ENCODE measurements at places on chromosomes 6 and 20.

GRCh38 chr20:7585126-7585679 lies 355.1 kb downstream of the HAO1 start:
- DNase-seq, result no peak

DNA sequence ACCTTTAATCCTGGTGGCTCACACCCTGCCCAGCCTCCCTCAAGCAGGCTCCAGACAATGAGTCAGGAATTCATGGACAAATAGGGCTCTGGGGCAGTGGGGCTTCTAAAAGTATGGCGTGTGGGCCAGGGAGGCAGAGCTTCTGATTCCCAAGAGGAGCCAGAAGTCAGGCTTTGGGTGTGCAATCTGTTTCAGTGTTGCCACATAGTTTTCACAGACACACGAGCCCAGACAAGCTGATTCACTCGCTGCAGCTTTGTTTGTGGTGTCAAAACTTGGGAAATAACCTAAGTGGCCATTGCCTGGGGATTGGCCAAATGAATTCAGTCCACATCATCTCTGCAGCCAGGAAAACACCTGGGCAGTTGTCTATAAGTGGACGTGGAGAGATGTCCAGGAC lies 9.2 kb downstream of the PEDS1 start:
- no peak for DNase-seq

GRCh38 chr6:128932061-128932460 lies 49.1 kb downstream of the LAMA2 start:
- no peak for DNase-seq

- no peak for DNase-seq
Observed at GRCh38 chr6:167751579-167752115, 75.1 kb upstream of the AFDN start.

DNA sequence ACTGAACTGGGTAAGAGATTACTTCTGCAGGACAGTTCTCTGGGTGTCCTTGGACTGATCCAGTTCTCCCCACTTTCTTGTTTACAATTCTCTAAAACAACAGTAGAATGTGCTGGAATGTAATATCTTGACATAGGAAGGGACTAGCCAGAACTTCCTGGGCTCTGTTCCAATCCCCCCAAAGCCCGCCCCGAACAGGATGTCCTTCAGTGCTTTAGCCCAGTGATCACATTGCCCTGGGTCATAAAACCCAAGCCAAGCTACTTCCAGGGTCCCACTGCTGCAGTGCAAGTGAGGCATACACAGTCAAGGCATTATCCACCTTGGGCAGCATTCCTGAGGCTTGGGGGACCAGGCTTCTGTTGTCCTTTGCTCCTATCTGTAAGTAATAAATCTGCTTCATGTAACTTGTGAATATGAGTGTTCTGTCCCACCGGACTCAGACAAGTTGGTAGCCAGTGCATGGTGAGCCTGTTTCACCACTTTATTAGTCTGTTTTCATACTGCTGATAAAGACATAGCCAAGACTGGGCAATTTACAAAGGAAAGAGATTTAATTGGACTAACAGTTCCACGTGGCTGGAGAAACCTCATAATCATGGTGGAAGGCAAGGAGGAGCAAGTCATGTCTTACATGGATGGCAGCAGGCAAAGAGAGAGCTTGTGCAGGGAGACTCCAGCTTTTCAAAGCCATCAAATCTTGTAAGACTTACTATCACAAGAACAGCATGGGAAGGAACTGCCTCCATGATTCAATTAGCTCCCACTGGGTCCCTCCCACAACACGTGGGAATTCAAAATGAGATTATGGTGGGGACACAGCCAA lies 23.5 kb downstream of the FITM2 start:
- no peak for DNase-seq

DNA sequence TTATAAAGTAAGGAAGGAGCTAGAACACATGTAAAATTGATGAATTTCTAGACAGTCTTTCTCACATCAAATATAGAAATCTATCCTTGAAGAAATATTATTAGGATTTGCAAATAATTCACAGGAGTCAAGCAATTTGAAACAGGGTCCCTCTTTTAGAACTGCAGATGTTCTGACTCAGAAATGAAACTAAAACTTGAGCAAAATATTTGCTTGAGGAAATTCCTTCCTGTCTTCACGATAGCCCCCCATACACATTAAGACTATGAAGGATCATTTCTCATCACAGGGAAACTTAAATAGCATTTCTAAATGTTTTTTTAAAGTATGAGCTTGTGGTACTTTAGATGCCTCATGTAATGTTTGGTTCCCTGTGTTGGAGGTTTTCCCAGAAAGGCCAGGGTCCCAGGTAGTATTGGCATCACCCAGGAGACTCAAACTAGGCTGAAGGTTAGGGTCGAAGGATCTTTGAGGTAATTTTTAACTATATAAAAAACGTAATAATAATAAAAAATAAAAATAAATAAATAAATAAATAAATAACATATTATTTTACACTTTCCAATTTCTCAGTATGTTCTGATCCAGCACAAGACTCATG lies 144.0 kb upstream of the TBX18 start:
- no peak for DNase-seq

DNA sequence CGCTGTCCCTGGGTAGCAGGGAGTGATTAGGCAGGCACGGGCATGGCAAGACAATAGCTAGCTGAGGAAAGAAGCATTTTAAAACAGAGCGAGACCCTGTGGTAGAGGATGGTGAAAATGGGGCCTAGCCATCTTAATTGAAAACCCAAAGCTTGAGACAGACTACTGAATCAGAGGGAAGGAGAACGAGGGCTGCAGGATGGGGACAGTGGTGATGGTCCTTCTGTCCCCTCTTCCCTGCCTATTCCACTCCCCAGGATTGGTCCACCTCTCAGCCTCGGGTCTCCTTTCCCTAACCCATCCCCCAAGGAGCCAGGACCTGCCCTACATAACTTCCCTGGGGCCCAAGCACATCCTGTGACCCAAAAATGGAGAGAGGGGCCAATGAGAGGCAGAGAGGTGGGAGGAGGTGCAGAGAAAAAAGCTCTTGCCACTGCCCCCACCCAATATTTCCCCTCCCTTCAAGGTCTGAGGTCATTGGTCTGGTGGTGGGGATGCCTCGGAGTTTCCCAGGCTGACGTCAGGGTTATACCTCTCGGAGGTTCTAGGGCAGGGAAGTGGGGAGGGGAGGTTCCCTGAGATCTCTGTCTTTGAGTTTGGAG lies 884 bp upstream of the CUTA start:
- DNase-seq, result no peak

DNA sequence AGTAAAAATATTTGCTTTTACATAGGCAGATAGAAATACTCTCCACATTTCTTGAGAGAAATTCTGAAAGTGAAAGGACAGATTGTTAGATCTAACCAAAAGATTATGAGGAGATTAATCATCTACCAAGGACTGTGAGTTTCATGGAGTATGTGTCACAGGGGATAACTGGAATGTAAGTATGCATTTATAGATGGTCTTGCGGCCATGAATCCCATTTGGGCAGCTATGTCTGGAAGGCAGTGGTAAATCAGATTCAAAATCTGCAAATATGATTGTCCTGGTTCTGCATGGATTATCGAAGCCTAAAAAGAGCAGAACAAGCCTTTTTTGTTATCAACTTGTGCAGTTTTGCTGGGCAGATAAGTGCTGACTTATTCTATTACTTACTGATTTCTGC lies 293.8 kb downstream of the RFPL4B start:
- DNase-seq, result no peak

DNA sequence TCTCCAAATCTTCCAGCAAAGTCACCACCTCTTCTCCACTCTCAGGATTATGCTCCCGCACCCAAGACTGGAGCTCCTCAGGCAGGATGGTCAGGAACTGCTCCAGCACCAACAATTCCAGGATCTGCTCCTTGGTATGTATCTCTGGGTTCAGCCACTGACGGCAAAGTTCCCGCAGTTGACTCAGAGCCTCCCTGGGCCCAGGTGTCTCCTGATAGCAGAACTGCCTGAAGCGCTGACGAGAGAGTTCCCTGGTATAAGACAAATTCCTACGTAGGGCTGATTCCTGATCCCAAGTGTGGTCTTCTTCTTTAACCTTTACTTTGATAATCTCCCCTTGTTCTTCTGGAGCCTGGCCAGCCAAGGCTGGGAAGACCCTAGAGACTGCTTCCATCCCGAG lies 60.6 kb downstream of the GPX5 start:
- DNase-seq, result no peak

- no peak for DNase-seq
Observed at GRCh38 chr6:31139599-31139998, 733 bp upstream of the PSORS1C2 start.

- DNase-seq, result no peak
Observed at GRCh38 chr6:70396796-70397729, 16.2 kb upstream of the FAM135A start.

GRCh38 chr6:83735461-83735860 lies 26.6 kb upstream of the SNAP91 start:
- no peak for DNase-seq

- DNase-seq, result no peak
Observed at GRCh38 chr6:16425881-16426615, 187.7 kb downstream of the GMPR start.

- no peak for DNase-seq
Observed at GRCh38 chr6:4979426-4979825, 24.4 kb downstream of the RPP40 start.

GRCh38 chr6:135147637-135148592 lies 33.2 kb upstream of the MYB start:
- no peak for DNase-seq

DNA sequence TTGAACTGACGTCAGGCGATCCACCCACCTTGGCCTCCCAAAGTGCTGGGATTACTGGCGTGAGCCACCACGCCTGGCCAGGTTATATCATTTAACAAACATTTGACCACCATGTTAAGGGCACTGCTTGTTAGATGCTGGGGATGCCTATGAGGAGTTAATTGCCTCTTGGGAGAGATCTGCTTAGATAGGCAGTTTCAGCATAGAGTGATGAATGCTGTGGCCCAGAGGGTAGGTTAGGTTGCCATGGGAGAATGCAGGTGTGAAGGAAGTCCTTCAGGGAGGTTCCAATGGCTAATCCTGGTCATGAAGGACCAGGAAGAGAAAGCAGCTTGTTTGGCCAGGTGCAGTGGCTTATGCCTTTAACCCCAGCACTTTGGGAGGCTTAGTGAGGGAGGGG lies 17.0 kb downstream of the PHF20 start:
- DNase-seq, result no peak

Measured in stimulated activated CD4-positive, alpha-beta T cell treated with anti-CD3 and anti-CD28 coated beads, Interleukin-1b, Interleukin-23, amount 100 ng/mL, for 4 hours (primary cell).